ENCODE measurements at places on chromosomes 2 and 18.

DNA sequence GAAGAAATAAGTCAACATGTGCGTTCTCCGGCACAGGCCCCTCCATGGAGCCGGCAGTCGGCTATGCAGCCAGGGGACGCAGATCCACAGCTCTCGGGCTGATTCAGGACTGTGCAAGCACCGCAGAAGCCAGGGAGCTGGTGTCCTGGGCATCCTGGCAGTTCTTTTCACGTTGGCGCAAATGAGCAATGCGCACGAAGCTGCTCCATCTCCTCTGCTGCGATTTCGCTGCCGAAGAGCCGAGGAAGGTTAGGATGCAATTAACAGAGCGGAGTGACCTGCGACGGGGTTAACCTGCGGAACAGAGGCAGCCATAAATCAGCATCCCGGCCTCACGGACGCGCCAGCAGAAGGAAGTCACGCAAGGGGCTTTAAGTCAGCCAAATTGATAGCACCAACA lies 107.1 kb upstream of the POU3F3 start:
- no peak for DNase-seq

GRCh38 chr18:68509902-68510301 lies 205.0 kb downstream of the TMX3 start:
- DNase-seq: no peak

DNA sequence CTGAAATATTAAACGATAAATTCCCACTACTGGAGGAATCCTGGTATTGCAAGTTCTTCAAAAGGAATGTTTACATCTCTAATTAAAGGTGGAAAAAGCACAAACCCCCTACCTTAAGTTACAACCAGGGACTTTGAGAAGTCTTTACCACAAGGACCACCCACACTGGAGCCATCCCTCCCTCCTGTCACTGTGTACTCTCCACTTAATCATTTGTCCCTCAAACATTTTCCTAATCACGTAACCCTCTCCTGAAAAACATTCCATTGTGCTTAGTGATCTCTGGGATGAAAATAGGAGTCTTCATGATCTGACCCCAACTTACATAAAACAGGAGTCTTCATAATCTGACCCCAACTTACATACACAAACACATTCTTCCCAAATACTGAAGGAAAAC lies 85.7 kb downstream of the SUCLG1 start:
- DNase-seq: no peak

DNA sequence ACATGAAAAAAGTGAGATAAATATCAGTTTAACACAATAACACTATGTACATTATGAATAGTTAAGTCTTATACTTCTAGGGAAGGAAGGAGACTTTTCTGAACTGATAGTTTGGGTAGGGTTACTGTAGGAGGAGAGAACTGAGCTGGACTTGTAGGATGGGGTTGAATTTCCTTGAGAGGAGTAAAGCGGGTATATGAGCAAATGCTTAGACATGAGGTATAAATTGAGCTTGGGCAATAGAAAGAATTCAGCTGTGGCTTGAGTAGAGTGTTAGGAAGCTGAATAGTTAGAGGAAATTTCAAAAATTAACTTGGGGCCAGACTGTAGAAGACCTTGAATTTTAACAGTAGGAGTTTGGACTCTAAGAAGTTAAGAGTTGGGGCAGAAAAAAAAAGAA lies 45.1 kb downstream of the LCLAT1 start:
- DNase-seq: no peak

GRCh38 chr2:202091476-202091875 lies 18.4 kb downstream of the KIAA2012 start:
- DNase-seq: no peak

GRCh38 chr2:152861349-152861942 lies 143.0 kb downstream of the ARL6IP6 start:
- no peak for DNase-seq

DNA sequence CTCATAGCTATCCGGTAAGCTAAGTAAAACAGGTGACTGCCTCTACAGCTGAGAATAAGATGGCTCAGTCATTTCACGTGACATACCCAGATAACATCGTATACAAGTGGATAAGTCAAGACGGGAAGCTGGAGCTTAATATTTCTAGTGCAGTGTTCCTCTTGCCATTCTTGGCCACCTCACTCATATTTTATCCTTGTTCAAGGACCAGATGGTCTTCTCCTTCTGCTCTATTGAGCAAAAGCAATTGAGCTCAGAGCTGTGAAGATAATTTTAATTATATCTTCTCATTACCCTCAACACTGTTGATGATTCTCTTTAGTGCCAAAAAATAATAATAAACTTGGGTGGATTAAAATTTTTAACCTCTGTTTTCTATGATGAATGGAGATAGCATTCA lies 201.1 kb downstream of the DCC start:
- DNase-seq: no peak

GRCh38 chr2:107248932-107249331 lies 363.0 kb upstream of the ST6GAL2 start:
- no peak for DNase-seq

DNA sequence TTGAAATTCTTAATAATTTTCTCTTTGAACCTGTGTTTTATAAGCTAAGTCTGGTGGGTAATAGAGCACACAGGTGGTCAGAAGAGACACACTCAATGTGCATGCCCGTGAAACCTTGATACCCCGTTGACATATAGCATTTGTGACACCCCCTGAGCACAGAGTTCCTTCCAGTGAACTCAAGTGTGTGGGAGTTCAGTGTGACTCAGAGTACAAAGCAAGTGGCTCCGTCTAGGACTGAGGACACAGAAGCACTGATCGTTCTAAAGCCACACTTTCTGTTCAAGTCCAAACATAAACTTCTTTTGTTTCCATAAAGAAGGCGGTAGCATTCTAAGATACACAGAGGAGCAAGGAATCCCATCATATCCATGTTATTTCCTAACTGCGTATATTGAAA lies 523.6 kb downstream of the PID1 start:
- DNase-seq: no peak

- DNase-seq: no peak
Measured at GRCh38 chr2:207239754-207240494, 74.2 kb upstream of the KLF7 start.

- no peak for DNase-seq
Measured at GRCh38 chr18:46485675-46486194, 171.3 kb downstream of the LOXHD1 start.

DNA sequence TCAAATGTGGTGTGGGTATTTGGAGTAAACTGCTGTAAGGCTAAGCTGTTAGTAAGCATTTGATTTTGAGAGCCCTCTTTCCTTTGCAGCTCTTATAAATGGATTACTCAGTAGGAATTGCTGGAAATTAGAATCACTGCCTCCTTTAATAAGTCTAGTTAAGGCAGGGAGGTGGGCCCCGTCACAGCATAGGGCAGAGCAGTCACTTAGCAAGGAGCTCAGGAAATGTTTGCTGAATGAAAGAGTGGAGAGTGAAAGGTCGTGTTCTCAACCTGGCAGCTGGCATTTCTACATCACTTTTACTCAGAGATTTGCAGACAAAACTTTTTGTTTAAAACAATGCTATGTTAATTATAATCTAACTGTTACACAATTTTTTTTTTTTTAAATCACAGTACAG lies 25.5 kb downstream of the ITGA6 start:
- DNase-seq: no peak

Measured in stimulated activated CD8-positive, alpha-beta memory T cell treated with anti-CD3 and anti-CD28 coated beads, Interleukin-4, amount 100 ng/mL, for 4 hours (primary cell).